ENCODE measurements at places on chromosomes 16 and 17. TPM values are rescaled to one million over a fixed set of nuclear protein-coding genes. Genes with fewer than 3 reads are reported as not detected.

DNA sequence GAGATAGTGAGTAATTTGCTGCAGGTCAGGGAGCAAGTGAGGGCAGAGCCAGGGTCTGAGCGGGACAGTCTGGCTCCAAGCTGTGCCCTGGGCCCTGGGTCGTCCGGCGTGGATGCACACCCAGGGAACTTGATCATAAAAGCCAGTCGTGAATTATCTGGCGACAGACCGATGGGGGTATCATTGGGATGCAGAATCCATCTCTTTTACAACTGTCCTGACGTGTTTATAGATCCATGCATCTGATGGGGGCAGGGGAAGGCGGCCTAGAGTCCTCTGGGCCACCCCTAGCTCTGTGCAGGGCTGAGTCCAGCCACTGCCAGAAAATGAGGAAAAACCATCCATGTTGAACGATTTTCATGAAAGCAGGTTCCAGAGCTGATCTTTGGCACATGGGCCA is 332.8 kb downstream of the C16orf95 start:
- no peaks in the 10 kb centered on the region for H3K36me3 ChIP-seq
- H3K27ac ChIP-seq = no peak overlapping the region
- no peak for DNase-seq
- H3K27me3 ChIP-seq = peaks cover 14% of the 10 kb centered on the region
- H3K4me3 ChIP-seq = no peak overlapping the region
- no peaks in the 10 kb centered on the region for H3K4me1 ChIP-seq

DNA sequence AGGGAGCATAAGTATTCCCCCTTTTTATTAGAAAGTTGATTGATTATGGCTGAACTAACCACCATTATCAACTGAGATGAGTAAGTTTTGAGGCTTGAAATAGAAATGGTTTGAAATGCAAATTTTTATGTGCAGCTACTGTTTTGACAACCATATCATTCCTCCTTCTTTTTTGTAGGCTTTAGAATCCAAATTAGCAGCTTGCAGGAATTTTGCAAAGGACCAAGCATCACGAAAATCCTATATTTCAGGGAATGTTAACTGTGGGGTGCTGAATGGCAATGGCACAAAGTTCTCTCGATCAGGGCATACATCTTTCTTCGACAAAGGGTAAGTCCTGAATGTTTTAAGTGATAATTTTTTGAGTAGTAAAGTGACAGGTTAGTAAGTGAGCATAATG is 24.1 kb downstream of the NDEL1 start:
- no peak overlapping the region for H3K4me3 ChIP-seq
- peaks cover 27% of the 10 kb centered on the region for H3K36me3 ChIP-seq
- DNase-seq = no peak
- peaks cover 38% of the 10 kb centered on the region for H3K4me1 ChIP-seq
- H3K27me3 ChIP-seq = no peaks in the 10 kb centered on the region

DNA sequence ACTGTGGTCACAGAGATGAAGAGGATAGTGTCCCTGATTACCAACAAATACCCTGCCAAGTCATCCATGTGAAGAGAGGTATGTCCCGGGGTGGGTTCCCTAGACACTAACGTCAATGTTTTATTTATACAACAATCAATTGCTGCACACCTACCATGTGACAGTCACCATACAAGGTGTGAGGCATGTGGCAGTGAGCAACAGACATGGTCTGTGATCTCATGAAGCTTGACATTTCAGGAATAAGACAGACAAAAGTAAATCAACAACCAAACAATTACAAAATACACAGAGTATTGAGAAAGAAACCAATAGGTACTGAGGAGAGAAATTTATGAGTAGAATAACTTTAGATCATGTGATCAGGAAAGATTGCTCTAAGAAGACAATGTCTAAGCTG is 268.6 kb downstream of the MRTFB start:
- no peak overlapping the region for H3K4me3 ChIP-seq
- no peaks in the 10 kb centered on the region for H3K4me1 ChIP-seq
- H3K27ac ChIP-seq = no peak overlapping the region
- no peaks in the 10 kb centered on the region for H3K27me3 ChIP-seq

GRCh38 chr17:45098869-45099616 is 33.3 kb downstream of the PLCD3 start:
- H3K4me3 ChIP-seq = no peak overlapping the region
- peak; percentile 67 for DNase-seq
- H3K36me3 ChIP-seq = peaks cover 12% of the 10 kb centered on the region
- no peaks in the 10 kb centered on the region for H3K27me3 ChIP-seq
- no peak overlapping the region for H3K27ac ChIP-seq

DNA sequence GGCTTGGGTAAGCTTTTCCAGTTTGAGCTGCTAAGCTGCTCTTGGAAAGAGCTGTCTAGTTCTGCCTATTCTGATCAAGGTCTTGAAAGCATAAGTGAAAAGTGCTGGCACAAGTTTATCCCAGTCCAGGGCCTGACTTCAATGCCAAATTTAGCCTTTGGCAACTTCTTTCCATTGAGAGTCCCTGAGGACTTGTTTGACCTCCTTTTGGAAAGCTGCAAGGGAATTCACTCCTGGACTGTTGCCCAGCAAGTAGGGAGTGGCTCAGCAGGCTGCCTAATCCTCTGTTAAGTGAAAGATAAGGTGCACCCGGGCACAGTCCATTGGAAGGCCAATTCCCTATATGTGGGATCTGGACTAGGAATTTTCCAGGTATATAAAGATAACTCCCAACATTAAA is 16.0 kb upstream of the TANC2 start:
- no peak overlapping the region for H3K27ac ChIP-seq
- no peak for DNase-seq
- no peaks in the 10 kb centered on the region for H3K4me1 ChIP-seq
- no peak overlapping the region for H3K4me3 ChIP-seq
- peaks cover 20% of the 10 kb centered on the region for H3K27me3 ChIP-seq

- H3K36me3 ChIP-seq = peaks cover 3% of the 10 kb centered on the region
- no peaks in the 10 kb centered on the region for H3K27me3 ChIP-seq
- peak overlapping the region; percentile 93 for H3K27ac ChIP-seq
- H3K4me1 ChIP-seq = peaks cover 24% of the 10 kb centered on the region
Observed at GRCh38 chr16:85028685-85029407, 1.3 kb downstream of the KIAA0513 start.

The TRIM37 gene
- 26.1 TPM for total RNA-seq

GRCh38 chr16:56764835-56765234 is 34.9 kb downstream of the NUP93 start:
- no peak for DNase-seq
- H3K36me3 ChIP-seq = peaks cover 3% of the 10 kb centered on the region
- H3K4me1 ChIP-seq = peaks cover 10% of the 10 kb centered on the region
- no peak overlapping the region for H3K4me3 ChIP-seq
- no peak overlapping the region for H3K27ac ChIP-seq

DNA sequence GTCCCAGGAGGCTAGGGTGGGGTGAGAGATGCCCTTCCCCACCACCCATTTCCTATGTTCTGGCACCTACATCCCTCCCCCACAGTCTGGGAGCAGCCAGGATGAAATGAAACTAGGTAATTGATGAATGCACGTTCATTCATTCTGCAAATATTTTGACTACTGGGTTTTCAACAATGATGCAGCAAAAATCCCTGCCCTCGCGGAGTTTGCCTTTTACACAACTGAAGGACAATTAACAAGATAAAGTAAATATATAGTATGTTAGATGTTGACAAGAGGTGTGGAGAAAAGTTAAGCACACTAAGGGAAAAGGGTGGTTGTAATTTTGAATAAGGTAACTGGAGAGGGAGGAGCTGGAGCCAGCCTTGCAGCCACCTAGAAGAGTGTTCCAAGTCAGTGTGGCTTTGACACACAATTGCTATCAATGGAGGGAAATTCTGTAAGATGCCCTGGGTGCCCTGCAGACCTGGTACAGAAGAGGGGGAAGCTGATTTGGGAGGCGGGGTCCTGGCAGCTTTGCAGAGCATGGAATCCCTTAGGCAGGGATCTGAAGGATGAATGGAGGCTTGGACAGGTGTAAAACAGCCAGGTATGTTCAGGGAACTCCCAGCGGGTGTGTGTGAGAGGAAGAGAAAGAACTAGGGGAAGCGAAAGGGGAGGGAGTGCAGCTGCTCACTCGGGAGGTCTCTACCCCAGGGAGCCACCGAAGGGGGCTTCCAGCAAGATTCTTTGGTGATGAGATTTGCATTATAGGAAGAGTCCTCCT is 2.5 kb downstream of the TMEM92 start:
- H3K4me1 ChIP-seq = peaks cover 12% of the 10 kb centered on the region
- no peak overlapping the region for H3K27ac ChIP-seq
- H3K36me3 ChIP-seq = peaks cover 11% of the 10 kb centered on the region
- peaks cover 66% of the 10 kb centered on the region for H3K27me3 ChIP-seq
